ENCODE measurements at places on chromosomes 7 and 10.

GRCh38 chr10:1602037-1602484, 135.3 kb downstream of the ADARB2 start:
- no peak for ATAC-seq

DNA sequence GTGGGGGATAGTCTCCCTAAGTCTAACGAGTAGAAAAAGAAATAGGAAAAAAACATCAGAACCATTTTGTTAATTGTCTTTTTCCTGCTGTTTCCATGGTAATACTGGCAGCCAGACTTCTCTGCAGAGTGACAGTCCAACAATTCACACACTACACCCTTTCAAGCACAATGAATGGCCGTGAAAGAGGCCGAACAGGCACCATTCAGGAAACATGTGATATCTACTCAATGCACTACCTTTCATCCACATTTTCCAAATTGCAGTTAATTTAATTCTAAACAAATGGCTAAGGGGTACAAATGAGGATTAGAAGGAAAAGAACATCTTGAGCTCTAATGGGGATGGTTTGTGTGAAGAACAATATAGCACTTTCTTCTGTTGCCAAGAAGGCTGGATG, 358.5 kb upstream of the ANKRD30A start:
- no peak for ATAC-seq

DNA sequence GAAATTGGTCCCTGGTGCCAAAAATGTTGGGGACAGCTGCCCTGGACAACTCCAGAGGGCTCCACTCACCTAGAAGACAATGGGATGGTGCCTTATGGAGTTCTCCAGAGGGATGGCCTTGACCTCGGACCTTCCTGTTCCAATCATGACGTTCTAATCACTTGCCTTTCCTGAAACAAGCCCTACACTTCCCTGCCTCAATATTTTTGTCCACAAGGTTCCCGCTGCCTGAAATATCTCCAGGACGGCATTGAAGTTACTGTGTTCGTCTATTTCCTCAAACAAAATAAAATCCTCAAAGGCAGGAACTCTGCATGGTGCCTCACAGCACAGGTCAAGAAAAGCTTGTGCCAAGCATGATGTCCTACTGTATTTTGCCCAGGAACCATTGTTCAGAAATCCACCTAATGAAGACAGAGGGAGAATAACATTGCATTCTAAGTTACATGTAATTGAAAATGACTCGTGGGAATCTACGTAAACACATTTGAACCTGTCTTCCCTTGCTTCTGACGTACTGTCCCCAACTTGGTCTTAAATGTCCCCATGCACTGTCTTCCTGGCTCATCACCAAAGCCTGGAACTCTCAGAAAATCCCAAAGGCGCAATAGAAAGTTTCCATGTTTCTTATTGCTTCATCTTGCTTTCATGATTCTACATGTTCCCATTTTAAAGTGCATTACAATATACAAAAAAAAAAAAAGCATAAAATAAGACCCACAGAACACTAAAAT, 342.3 kb upstream of the NRP1 start:
- no peak for ATAC-seq

GRCh38 chr7:3495954-3496353, 194.9 kb downstream of the SDK1 start:
- ATAC-seq, result no peak

GRCh38 chr7:93861325-93861949, 29.1 kb downstream of the TFPI2 start:
- no peak for ATAC-seq
